ENCODE measurements at places on chromosomes 6 and 20.

DNA sequence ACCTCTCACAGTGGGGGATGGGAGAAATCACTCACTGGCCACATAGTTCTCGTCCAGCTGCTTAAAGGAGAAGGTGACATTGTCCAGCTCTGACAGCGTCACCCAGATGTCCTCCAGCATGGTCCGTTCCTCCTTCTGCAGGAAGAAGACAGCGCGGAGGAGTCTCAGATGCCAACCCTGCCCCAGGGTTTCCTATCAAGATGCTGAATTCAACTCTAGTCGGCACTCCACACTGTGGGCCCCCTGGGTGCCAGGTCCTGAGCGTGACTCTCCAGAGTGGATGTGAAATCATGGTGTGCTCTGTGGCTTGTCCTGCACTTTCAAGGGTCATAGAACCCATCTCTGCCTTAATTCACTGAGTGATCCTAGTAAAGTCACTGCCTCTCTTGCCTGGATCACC lies 193.2 kb downstream of the PREX1 start:
- DNase-seq: no peak

GRCh38 chr6:105459864-105460263 lies 57.0 kb upstream of the PREP start:
- no peak for DNase-seq

DNA sequence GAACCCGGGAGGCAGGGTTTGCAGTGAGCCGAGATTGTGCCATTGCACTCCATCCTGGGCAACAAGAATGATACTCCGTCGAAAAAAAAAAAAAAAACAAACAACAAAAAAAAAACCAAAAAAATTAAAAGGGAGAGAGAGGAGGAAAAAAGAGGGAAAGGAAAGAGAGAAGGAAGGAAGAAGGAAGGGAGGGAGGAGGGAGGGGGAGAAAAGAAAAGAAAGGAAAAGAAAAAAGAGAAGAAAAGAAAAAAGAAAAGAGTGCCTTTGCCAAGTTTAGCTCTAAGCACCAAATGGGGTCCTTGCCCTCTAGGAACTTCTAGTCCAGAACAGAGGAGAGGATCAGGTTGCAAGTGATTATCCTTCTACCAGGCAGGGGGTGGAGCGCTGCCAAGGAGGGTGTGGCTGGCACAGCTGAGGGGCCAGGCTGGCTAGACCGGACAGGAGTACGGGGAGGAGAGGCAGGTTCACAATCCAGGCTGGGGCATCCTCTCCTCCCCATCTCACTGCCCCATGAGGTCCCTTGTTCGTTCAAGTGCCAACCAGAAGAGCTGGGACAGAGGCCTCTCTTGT lies 19.1 kb downstream of the GNAS start:
- no peak for DNase-seq

DNA sequence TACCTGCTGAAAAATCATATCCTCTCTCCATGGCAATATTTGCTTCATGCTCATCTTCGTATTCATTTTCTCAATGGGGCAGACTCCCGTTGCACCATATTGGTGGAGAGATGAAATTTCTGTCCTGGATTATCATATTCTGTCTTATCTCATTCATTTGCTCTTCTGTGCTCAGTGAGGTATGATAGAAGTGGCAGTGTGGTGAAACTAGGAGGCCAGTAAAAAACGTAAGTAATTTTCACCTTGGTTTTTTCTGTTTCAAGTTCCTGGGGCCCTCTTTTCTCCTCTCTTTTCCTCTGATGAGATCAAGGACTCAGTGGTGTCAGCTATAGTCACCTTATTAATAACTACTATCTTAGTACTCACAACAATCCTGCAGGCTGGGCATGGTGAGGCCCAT lies 182.5 kb upstream of the HDAC2 start:
- DNase-seq: no peak

DNA sequence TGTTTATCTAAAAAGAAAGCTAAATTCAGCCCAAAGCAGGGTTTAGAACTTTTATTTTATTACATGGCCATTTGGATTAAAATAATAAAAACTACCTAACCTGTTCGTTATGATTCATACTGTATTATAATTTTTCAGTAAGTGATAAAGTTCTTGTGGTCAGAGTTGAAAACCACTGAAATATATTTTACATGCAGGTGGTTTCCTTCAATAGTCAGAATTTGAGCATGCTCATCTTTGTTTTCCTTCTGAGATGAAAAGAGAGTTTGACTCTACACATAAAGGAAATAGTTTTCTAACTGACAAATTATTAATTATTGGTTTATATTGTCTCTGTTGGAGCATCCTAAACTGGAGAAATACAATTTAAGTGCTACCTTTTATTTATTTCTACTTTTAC lies 114.0 kb upstream of the FKBP1C start:
- no peak for DNase-seq

DNA sequence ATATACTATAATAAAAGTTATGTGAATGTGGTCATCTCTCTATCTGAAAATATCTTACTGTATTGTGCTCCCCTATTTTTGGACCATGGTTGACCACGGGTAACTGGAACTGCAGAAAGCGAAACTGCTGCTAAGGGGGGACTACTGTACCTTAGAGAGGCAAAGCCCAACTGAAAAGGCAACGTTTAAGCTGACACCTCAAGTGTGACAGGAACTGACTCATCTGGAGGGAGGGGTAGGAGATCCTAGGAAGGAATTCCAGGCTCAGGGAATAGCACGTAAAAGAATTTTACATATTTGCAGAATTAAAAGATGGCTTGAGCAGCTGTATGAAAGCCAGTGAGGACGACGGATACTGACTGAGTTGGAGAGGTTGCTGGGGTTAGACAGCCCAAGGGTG lies 34.8 kb downstream of the ELOVL2 start:
- no peak for DNase-seq

DNA sequence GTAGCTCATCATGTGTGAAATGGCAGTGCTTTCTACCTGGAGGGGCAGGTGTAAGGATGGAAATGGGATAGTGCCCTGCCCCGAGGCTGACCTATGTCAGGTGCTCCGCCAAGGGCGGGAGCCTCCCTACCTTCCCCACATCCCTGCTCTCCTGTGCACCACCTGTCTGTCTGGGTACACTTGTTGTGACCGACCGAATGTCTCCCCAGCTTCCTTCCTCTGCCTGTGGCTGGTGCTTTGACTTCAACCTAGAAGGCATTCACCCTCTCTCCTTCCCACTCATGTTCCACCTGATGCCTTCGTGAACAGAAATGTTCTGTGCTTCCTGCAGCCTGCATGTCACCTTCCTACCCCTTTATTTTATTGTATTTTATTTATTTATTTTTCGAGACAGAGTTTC lies 114.8 kb downstream of the SCML4 start:
- DNase-seq: no peak

GRCh38 chr6:151647976-151648639 lies 154.3 kb downstream of the CCDC170 start:
- no peak for DNase-seq

DNA sequence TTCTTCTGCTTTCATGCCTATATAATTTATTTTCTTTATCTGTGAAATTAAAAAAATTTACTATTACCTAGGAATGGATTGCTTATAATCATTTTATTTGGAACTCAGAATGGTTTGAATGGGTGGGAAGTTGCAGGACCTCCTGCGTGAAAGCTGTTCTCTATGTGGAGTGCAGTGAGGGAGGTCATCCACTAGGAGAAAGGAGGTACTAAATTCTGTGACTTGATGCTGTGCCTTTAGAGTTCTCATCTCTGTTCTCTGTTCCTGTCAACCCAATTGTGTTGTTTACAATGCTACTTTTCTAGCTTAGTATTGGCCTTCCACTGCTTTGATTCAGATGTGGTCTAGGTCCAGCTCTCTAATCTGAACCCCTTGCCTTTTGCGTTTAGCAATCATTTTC lies 65.0 kb upstream of the HIVEP1 start:
- no peak for DNase-seq

DNA sequence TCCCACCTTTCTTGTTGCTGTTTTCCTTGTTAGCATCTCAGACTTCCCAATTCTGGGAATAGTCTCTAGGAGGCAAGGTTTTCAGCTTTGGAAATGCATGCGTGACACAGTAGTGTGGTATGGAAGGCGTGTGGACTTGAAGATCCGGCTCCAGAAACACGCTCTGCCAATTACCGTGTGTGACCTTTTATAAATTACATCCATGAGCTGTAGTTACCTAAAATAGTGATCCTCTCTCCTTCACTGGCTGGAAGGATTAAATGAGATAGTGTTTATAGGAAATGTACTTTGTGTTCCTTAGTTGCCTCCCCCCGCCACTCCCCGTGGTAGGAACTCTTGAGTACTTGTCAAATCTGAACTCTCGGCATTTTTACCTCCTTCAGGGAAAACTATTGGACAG lies 13.0 kb downstream of the E2F3 start:
- no peak for DNase-seq

DNA sequence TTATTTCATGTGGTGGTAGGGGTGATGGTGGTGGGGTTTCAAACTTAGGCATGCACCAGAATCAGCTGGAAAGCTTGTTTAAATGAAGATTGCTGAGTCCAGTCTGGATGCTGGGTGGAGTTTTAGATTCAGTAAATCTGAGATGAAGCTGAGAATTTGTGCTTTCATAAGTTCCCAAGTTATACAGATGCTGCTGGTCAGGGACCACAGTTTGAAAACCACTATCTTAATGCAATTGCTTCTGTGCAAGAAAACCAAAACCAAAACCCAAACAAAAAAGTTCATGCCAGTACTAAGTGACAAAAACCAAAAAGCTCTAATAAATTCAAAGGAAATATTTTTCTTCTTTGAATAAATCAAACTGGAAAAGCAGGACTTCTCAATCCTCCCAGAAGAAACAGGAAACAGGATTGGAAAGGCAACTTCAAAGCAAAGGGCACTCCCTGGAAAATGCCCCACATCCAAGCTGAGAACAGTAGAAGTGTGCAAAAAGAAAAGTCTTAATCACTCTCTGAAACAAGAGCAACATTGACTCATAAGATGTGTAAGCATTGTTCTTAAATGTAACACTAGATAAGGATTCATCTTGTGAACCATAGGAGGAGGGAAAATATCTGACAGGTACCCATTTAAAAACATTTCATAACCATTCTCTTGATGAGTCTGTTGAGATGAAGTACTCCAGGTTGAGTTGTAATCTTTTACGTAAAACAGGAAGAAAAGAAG lies 481.5 kb upstream of the HSF2 start:
- no peak for DNase-seq

DNA sequence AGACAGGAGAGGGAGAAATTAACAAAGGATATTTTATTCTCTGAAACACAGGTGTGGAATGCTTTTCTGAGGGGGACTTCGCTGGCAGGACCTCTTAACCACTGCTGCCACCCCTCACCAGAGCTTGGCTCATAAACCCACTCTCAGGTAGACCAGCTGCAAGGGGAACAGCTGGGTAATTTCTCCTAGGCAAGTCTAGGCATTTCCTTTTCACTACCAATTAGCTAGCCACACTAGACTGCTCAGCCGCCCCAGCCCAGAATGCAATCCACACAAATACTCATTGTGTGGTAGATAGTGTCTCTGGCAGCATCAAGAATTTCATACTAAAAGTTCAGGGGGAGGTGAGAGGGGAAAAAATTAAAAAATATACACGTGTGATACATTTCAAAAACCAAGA lies 267.6 kb upstream of the ID4 start:
- no peak for DNase-seq

DNA sequence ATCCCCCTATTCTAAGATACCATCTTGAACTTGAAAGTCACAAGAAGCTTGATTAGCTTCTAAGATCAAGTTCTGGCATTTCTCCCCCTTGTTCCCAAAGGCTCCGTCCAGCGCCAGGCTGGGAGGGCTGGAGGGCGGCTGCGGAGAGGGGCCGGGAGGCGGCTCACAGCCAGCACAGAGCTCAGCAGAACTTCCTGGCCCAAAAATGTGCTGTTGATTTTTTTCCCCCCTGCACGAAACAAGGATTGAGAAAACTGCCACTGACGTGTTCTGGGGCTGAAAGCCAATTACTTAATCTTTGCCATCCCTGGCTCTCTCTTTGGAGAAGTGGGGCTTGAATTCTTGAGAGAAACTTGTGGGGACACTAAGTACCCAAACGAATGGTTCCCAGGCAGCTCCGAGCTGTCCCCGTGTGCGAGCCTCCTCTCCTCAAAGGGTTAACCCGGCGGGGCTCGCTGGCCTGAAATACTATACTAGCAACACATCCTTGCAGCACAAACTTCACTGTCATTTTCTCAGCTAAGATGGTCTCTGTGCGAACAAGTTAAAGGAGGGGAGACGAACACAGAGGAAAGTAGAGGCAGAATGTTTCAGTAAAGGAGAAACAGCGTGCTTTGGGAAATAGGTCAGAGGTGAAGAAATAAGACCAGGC lies 452 bp downstream of the TRAF3IP2 start:
- no peak for DNase-seq

DNA sequence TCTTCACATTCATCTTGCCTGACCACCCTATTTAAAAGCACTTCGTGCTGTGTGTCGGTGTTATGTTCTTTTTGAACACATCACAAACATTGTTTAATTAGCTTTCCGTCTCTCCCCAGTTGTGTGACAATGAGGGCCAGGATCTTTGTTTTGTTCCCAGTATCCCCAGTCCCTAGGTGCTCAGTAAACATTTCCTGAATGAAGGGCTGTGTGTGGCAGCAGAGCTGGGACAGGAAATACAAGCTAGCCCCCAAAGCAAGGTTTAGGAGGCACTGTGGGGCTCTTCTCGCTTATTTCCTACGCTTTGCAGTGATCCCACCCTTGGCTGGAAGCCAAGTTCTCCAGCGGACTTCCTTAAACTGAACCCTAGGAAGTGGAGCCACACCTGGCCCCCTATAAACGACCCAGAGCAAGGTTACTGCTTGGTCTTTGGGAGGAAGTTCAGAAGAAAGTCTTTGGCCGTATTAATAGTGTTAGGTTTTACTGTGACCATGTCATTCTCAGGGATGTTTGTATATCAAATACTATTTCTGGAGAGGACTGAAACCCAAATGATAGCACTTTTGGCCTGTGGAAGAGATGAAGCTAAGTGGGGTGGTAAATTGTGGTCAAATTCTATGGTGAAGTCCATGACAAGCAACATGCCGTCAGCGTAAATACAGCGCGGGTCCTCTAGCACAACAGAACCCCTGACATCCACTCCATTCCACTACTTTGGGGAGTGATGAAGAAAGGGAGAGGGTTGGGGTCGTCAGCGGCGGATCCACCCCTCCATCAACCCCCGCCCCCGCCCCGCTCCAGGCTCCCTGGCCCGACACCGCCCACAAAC lies 570 bp upstream of the FANCE start:
- DNase-seq: no peak

- DNase-seq: no peak
Measured at GRCh38 chr6:95143408-95144180, 433.7 kb upstream of the MANEA start.

DNA sequence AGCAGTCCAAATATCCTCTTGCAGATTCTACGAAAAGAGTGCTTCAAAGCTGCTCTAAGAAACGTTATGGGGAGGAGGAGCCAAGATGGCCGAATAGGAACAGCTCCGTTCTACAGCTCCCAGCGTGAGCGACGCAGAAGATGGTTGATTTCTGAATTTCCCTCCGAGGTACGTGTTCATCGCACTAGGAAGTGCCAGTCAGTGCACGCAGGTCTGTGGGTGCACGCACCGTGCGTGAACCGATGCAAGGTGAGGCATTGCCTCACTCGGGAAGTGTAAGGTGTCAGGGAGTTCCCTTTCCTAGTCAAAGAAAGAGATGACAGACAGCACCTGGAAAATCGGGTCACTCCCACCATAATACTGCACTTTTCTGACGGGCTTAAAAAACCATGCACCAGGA lies 272.1 kb upstream of the DEFB115 start:
- DNase-seq: no peak
